ENCODE measurements at places on chromosomes 3 and 15. TPM values are rescaled to one million over a fixed set of nuclear protein-coding genes. Genes with fewer than 3 reads are reported as not detected.

Gene LRRC58
- total RNA-seq, result 27.4 TPM

Gene LSAMP
- not detected for total RNA-seq

- no peak for DNase-seq
- no peaks in the 10 kb centered on the region for H3K27me3 ChIP-seq
- no peaks in the 10 kb centered on the region for H3K36me3 ChIP-seq
- H3K4me3 ChIP-seq, result no peak overlapping the region
Measured at GRCh38 chr15:91632981-91633380, 220.5 kb upstream of the SLCO3A1 start.

GRCh38 chr3:6867269-6867668 is 6.4 kb downstream of the GRM7 start:
- H3K4me3 ChIP-seq, result no peak overlapping the region
- no peaks in the 10 kb centered on the region for H3K4me1 ChIP-seq
- H3K27ac ChIP-seq, result no peak overlapping the region
- no peaks in the 10 kb centered on the region for H3K27me3 ChIP-seq
- DNase-seq, result no peak

DNA sequence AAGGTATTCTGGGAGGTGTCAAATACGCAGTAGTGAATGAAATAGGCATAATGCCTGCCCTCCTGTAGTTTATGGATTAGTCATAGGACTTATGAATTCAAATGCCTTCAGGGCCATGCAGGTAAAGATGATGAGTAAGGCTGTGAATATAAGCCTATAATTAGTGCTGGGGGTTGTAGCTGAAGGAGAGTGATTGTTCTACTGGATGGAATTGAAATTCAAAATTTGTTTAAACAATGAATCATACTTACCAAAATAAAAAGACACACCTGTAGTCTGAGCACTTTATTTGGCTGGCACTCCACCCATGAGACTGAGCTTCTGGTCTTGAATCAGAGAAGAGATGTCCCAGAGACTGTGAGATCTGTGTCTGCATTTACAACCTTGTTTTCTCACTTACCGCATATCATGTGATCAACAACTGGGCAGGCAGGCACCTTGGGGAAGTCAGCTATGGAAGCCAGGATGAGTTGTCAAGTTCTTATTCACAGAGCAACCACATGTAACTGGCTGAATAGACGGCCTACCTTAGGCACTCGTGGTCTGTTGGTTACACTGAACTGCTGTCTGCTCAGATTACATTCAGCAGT is 291.8 kb downstream of the NAALADL2 start:
- H3K4me3 ChIP-seq, result no peak overlapping the region
- H3K36me3 ChIP-seq, result no peaks in the 10 kb centered on the region
- no peaks in the 10 kb centered on the region for H3K27me3 ChIP-seq
- H3K4me1 ChIP-seq, result no peaks in the 10 kb centered on the region
- H3K27ac ChIP-seq, result no peak overlapping the region

All from SJSA1 (cell line).